ENCODE measurements at places on chromosomes 1 and 21.

GRCh38 chr1:218380125-218380977, 35.2 kb downstream of the TGFB2 start:
- peak; percentile 59 for DNase-seq

- no peak for DNase-seq
Observed at GRCh38 chr1:36475910-36476604, 6.7 kb downstream of the CSF3R start.

DNA sequence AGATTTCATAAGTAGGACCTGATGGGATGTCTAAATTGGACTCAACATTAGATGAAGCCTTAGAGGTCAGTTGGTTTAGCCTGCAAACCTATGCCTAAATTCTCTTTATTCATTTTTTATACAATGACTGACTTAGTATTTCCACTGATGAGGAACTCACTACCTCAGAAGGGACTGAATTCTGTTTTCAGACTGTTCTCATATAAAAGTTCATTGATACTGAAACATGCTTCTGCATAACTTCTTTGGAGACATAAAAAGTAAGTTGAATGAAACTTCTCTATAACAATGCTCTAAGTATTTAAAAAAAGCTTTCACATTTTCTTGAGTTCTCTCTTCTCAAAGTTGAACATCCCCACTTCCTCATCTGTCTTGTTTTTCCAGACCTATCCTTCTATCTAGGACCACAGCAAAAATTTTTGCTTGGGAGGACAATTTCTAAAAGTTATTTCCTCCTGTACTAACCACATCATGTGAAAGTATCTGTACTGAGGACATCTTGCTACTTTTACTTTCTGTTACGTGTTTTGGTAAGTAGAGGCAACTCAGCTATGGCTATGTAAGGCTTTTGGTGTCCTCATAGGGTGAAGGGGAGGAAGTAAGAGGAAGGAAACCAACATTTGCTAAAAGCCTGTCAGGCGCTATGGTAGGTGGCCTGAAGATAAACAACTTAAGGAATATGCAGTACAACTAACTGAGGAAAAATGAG, 64.1 kb downstream of the USP24 start:
- no peak for DNase-seq

DNA sequence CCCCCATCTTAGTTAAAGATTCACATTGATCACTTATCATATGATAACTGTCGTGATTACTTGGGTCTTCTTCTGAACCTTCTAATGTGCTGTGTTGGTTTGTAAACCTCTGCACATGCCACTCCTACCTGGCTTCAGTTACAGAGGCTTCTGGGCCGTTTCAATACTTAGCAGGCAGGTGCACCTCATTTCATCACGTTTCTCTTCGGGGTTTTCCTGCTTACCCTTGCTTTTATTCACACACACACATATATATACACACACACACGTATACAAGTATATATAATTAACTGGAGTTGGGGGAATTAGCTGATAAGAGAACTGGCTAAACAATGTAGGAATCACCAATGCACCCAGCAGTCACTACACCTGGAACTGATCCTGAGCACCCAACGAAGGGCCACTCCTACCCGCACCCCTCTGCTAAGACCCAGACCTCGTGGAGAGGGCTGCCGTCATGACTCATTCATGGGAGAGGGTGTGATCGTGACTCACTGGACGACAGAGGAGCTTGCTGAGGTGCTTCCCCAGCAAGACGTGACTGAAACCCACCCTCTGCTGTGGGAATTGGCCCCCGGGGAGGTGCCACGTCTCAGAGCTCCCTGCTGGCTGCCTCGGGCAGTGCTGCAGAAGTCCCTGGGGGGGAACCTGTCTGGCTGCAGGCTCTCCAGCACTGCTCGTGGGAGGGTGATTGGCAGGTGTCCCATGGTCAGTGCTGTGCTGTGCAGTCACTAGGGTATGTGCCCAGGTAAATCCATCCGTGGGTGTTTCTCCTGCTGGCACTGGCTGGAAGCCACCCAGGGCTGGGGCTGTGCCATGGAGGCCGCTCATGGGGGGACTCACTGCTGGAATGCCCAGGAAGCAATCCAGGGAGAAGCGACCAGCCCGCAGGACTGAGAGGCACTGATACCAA, 166.6 kb downstream of the DYRK1A start:
- peak; percentile 41 for DNase-seq

DNA sequence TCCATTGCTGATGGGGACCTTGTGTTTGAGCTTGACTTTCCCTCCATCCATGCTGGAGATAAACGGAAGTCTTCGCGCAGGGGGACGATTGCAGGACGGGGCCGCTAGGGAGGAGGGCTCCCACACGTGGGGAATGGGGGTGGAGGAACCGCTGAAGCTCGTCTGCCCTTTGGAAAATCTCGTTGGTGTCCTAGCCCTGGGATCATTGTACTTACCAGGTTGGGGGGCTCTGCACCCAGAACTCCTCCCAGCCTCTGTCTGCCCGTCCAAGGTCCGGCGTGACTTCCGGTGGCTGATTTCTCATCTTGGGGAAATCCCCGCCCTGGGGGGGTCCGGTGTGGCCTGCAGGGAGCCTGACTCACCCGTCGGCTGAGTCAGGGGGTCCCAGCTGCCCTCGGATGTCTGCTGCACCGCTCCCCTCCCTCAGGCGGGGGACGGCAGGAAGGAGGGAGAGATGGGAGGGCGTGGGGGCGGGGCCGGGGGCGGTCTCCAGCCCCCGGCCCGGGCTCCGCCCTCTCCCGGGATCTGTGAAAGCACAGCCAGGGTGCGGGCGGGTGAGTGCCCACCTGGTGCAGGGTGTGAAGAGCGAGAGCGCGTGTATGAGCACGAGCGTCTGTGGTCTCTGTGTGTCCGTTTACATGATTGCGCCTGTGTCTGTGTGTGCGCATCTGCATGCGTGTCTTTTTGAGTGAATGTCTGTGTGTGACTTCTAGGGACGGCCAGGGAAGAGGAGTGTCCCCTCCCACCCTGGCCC, 35.8 kb downstream of the PIK3CD start:
- peak; percentile 56 for DNase-seq

DNA sequence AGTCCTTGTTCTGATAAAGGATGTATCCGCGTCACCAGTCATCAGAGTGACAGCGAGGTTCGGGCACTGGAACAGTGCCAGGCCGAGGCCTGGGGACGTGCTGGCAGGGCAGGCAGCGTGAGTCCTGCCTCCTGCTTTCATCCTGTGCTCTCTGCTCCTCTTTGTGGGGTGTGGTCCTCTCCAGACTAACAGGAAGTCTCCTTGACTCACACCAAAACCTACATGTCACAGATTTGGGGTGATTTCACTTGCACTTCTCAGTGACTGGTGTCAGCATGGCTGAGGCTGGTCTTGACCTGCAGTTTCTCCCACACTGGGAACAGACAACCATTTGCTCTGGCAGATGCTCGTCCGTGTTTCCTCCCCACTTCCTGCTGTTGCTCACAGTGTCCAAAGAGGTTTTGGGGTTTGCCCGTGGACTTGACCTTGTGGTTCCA, 8.8 kb upstream of the NLRP3 start:
- DNase-seq: no peak

DNA sequence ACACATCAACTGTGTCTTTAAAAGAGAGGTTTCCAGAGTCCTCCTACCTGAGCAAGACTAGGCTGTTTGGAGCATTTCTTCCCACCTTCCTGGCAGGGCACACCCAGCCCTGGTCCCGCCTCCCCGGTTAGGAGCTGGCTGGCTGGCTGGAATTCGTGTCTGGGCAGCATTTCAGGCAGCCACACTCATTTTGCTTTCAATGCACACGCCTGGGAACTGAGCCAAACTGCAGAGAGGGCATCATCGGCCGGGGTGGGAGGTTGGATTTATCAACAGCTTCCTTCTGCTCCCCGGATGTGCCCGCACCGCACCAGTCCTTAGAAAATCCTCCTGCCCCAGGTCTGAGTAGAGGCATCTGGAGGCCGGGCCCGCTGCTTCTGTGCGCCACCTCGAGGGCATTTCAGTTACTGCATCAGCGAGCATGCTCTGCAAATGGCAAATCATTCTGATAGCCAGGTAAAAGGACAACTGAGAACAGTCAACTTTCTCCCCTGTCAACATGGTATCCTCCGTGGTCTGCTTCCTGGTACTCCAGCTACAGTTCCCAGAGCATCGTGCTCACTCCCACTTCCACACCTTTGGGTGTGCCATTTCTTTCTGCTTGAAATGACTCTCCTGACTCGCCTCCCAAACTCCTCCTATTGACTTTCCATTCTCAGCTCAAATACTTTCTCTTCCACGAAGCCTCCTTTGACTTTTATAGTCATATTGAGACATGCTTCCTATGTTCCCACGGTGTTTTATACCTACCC, 20.6 kb downstream of the TCEA3 start:
- peak; percentile 94 for DNase-seq

DNA sequence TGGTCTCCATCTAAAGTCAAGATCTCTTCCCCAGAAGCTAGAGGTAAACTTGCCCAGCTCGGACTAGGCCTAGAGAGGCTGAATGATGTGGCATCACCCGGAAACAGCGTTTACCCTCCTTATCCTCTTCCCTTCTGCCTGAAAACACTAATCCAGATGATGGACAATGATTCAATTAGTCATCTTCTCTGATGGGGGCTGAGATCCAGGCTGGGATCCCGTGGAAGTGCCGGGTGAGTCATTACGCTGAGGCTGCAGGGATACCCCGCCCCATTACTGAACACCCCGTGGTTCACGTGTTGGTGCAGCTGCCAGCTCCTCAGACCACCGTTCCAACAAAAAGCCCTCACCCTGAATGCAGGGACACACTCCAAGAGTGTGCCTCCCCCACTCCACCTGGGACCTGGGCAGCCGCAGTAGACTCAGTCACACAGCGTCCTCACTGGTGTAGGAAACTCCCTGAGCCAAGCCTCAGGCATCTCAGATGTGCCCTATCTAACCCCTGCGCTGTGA, 2.0 kb downstream of the S100A6 start:
- peak; percentile 82 for DNase-seq

GRCh38 chr1:151611288-151611790, 511 bp upstream of the SNX27 start:
- peak; percentile 55 for DNase-seq

GRCh38 chr21:26982767-26983166, 15.9 kb upstream of the ADAMTS5 start:
- no peak for DNase-seq

DNA sequence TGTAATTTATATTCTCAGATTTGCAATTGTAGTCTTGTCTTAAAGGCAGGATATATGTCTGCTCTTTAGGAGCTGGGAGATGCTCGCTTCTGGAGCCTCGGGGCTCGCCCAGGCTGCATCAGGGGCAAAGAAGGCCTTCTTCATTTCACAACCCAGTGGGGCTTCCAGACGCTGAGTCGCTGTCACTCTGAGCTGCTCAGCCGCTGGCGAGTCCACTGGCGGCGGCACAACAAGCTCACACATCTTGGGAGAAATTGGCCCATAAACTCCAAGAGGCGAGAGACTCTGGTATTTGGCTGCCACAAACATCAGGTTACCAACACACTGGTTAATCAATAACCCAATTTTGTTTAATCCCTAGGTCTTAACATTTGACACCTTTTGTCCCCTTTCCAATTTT, 216.6 kb downstream of the ATG4C start:
- DNase-seq: no peak

DNA sequence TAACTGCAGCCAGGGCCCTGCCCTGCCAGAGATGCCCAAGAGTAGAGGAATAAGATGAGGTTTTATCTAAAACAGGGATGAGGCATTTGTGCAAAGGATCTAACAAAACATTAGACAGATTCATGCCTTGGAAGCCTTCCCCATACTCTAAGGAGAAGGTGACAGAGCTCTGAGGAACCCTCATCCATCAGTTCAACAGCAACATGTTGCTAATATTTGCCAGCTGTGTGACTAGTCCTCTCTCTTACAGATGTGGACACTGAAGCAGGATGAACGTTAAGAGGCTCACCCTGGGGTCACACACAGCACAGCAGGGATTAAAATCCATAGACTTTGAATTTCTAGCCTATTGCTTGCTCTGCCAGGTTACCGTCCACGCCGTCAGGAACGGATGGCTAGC, 99.0 kb downstream of the ZBTB18 start:
- DNase-seq: no peak
